ENCODE measurements at places on chromosomes 13 and 19.

- no peak for DNase-seq
Measured at GRCh38 chr19:10510301-10510802, 6.9 kb downstream of the S1PR5 start.

GRCh38 chr13:79533781-79534400 is 52.9 kb downstream of the NDFIP2 start:
- no peak for DNase-seq

DNA sequence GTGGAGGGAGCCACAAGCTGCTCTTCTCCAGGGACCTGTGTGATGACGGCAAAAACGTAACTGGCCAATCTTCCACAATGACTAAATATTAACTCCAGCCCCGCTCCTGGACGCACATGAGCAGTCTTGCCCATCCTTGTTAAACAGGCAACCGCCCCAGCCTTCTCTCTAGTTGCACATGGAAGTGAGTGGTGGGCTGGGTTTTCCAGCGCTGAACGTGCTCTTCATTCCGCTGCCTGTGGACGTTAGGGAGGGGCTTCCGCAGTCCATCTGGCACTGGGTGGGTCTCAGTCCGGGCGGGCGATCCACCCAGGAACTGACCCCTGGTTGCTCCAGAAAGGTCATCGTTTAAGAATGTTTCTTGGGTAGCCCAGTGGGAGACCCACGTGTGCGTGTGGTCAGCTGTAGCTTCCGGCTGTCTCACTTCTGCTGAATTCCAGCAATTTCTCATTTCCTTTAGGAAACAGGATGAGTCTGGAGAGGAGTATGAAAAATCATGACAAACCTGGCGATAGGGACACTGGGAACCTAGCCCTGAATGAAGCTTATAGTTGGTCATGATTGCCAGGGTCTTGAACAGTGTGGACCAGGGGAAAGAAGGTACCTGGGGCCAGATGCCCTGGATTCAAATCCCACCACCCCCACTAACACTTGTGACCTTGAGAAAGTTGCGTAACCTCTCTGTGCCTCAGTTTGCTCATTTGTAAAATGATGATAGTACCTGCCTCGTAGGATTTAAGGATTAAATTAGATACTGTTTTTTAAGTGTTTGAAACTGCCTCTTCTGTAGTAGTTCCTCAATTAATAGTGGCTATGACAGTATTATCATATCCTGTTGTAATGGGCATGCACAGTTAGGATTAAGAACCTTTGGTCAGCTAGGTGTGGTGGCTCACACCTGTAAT is 92.6 kb downstream of the SIPA1L3 start:
- DNase-seq: no peak

GRCh38 chr13:52894413-52894812 is 46.0 kb upstream of the PCDH8 start:
- DNase-seq: no peak

All from SHP77 (cell line).